ENCODE measurements at places on chromosomes 13 and 19.

DNA sequence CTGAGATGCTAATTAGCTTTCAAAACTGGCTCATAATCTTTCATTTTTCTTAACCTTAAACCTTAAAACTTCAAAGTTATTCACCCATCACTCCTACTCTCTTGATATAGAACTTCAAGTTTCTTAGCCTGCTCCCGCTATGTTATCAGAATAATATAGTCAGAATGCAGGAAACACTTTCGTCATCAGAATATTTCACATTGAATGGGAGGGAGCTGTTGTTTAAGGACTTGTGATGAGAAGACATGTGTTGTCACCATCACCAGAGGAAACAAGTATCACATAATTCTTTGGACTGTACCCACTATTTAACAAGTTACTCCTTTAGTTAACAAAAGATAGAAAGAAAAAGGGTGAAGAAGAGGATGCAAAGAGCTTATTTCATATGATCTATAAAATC lies 65.0 kb upstream of the FNDC3A start:
- no peak for DNase-seq
- peaks cover 1% of the 10 kb centered on the region for H3K36me3 ChIP-seq
- H3K27ac ChIP-seq = no peak overlapping the region
- no peaks in the 10 kb centered on the region for H3K4me1 ChIP-seq
- H3K4me3 ChIP-seq = no peak overlapping the region
- peaks cover 8% of the 10 kb centered on the region for H3K27me3 ChIP-seq

DNA sequence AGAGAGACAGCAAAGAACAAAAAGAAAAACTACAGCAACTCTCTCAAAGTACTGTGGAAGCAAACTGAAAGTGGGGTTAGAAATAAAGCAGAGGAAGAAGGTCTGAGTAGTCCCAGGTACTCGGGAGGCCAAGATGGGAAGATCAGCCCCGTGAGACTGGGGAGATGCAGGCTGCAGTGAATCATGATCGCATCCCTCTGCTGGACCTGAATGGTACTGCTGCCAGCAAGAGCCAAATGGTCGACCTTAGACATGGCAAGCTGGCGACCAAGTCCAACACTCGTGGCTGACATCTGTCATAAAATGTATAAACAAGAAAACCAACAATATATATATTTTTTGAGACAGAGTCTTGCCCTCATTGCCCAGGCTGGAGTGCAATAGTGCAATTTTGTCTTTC lies 33.7 kb upstream of the ZNF724 start:
- no peak overlapping the region for H3K4me3 ChIP-seq
- H3K36me3 ChIP-seq = no peaks in the 10 kb centered on the region
- H3K27ac ChIP-seq = no peak overlapping the region
- peaks cover 12% of the 10 kb centered on the region for H3K4me1 ChIP-seq
- peak; percentile 55 for DNase-seq

DNA sequence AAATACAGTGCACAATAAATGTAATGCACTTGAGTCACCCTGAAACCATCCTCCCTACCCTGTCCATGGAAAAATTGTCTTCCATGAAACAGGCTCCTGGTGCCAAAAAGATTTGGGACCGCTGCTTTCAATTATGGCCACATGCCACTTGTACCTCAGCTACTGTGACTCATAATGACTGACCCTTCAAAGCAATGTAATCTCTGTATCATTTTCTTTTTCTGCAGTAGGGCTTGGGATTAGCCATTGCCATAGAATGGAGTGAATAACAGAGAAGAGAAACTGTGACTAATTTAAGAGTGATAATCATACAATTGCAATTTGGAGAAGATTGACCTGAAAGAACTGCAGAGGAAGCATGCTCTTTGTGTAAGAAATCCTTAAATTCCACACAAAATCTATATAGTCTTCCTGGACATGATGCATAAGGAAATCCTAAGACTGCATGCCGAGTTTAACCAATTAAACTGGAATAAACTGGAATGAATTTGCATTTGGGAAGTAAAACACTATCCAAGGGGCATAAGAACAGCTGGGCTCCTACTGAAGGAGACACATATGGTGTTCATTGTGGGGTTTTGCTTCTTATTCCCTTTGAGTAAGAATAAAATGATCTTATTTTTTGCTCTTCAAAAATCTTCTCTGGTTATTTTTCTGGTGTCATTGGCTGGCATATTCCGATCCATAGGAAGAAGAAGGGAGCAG lies 59.5 kb upstream of the SLC7A1 start:
- H3K36me3 ChIP-seq = no peaks in the 10 kb centered on the region
- H3K27me3 ChIP-seq = peaks cover 13% of the 10 kb centered on the region
- DNase-seq = no peak
- no peaks in the 10 kb centered on the region for H3K4me1 ChIP-seq
- no peak overlapping the region for H3K4me3 ChIP-seq

GRCh38 chr19:39325778-39326665 lies 5.4 kb upstream of the LRFN1 start:
- peak overlapping the region; percentile 55 for H3K27ac ChIP-seq
- H3K27me3 ChIP-seq = no peaks in the 10 kb centered on the region
- no peak overlapping the region for H3K4me3 ChIP-seq
- H3K4me1 ChIP-seq = peaks cover 46% of the 10 kb centered on the region
- H3K36me3 ChIP-seq = peaks cover 54% of the 10 kb centered on the region

DNA sequence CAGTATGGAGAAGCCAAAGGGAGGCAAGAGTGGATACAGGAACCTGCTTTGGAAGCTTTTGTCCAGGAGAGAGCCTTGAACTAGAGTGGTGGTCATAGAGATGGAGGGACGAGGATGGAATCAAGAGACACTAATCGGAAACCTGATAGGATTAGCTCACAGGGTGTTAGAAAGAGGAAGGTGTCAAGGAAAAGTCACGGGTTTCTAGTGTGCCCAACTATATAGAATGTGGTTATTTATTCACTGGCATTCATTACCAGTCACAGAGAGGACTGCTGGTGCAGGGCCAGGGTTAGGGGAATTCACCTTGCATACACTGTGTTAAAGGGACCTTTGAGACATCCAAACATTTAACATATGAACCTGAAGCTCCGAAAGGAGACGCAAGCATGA lies 43.4 kb upstream of the URAD start:
- no peak for DNase-seq
- H3K4me1 ChIP-seq = peaks cover 11% of the 10 kb centered on the region
- peaks cover 10% of the 10 kb centered on the region for H3K27me3 ChIP-seq

All from naive thymus-derived CD8-positive, alpha-beta T cell (primary cell).